Smooth muscle cell of trachea (primary cell): ENCODE measurements at places on chromosomes 12 and 14. TPM values are rescaled to one million over a fixed set of nuclear protein-coding genes. Genes with fewer than 3 reads are reported as not detected.

CYP46A1 gene
- total RNA-seq: 0.29 and 0.99 TPM in 2 replicates

NOVA1 gene
- 7.9 and 20.8 TPM in 2 replicates for total RNA-seq

WNT5B gene
- 158 and 206 TPM in 2 replicates for total RNA-seq

SMCO2 gene
- 0.15 and 0.17 TPM in 2 replicates for total RNA-seq

VRTN gene
- total RNA-seq: not detected in 2 replicates

CCDC177 gene
- under 0.01 TPM in 2 replicates for total RNA-seq

ZDHHC22 gene
- total RNA-seq: not detected in 2 replicates

LRP1-AS gene
- not detected in 2 replicates for total RNA-seq

GZMH gene
- total RNA-seq: not detected in 2 replicates

HOXC12 gene
- not detected in 2 replicates for total RNA-seq

TSPAN9 gene
- total RNA-seq: 14.5 and 42.2 TPM in 2 replicates

TAS2R43 gene
- 0.33 and 2.3 TPM in 2 replicates for total RNA-seq

DIO3 gene
- total RNA-seq: not detected in 2 replicates

CLEC9A gene
- total RNA-seq: not detected in 2 replicates

DPPA3 gene
- total RNA-seq: not detected in 2 replicates

RNASE3 gene
- total RNA-seq: not detected in 2 replicates

CKAP4 gene
- total RNA-seq: 204 and 282 TPM in 2 replicates

REP15 gene
- 0.83 and 1.3 TPM in 2 replicates for total RNA-seq
